Activated CD8-positive, alpha-beta memory T cell treated with anti-CD3 and anti-CD28 coated beads for 48 hours (primary cell): ENCODE measurements at places on chromosomes 5 and 9.

DNA sequence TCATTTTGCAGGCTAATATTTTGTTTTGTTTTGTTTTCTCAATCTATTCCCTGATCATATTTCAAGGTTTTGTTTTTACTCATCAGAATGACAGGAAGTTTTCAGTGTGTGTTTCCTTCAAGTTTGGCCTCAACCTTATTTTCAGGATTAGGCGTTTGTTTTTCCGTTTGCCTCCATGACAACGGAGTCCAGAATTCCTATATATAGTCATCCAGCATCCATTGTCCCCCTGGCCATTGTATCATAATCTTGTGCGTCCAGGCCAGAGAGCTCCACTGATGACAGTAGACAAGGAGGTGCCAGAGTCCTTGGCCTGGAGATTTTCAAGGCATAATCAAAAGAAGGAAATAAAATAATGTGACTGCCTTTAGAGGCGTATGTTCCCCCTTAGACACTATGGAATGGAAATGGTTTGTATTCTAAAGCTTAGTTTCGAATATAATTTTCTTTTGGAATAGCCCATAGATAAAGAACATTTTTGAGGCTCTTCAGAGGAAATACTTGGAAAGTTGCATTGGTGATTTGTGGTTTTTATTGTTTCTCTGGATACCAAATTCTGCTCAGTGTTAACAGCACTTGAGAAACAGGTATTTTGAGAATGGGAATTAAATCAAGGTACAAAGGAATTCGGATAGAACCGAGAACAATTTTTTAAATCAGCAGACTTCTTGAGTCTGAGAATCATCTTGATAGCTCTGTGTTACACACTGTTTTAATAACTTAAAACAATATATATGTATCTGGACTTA, 99.8 kb downstream of the ZNF462 start:
- DNase-seq: no peak

- no peak for DNase-seq
These were observed 49.5 kb downstream of the TJP2 start for GRCh38 chr9:69223605-69224004.

DNA sequence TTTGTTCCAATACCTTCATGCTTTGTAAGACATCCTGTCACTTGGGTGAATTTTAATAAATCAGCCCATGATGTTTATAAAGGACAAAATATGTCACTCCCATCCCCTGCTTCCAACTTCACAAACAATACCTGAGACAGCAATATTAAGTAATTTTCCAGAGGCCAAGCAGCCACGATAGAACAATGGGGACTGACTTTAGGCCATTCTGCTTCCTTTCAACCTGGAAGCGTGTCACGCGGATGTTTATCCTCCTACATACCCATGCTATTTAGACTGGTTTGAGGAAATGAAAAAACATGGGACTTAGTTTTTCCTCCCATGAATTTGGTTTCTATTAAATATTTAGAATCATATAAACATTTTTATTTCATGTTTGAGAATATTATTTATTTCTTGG, 82.9 kb downstream of the GRAMD2B start:
- no peak for DNase-seq

DNA sequence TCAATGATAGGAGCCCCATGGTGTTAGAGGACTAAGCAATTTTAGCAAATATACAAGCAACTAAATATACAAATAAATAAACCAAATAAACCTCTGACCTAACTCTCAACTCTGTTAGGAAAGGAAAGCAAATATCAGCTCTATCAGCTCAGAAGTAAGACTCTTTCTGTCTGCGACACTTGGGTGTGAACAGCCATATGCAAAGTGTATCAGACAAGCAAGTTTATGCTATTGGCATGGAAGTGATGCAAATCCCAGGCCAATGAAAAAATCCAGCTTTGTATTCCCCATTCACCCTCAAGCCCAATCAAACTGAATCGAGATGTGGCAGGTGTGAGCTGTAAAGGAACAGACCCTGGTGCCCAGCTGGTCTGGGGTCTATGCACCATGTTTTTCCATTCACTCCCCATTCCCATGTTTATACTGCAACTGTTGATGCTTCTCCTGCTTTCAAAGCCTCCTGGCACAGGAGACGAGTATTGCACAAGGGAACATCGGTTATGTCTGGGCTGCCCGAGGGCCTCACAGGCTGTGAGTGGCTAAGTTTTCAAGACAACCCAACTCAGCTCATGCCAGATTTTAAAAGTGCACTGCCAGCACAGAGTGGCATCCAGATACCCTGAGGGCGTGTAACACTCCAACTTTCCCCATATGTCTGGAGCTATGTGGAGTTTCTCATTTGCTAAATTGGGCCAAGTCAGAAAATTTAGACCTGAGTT, 73.1 kb downstream of the FEM1C start:
- no peak for DNase-seq

GRCh38 chr5:76445830-76446229, 42.7 kb downstream of the IQGAP2 start:
- DNase-seq: no peak

- no peak for DNase-seq
These were observed 10.0 kb upstream of the TNFAIP8 start for GRCh38 chr5:119345861-119346260.

GRCh38 chr5:66861402-66861801, 265.2 kb downstream of the MAST4 start:
- DNase-seq: no peak
